Stimulated activated CD4-positive, alpha-beta T cell treated with anti-CD3 and anti-CD28 coated beads, Interleukin-2, amount 100 ng/mL, for 24 hours (primary cell): ENCODE measurements at places on chromosomes 7 and 10.

- no peak for DNase-seq
Measured at GRCh38 chr7:12967322-12967721, 279.9 kb downstream of the ARL4A start.

- DNase-seq: peak; percentile 20
Measured at GRCh38 chr10:70480239-70480861, 1.8 kb downstream of the PALD1 start.

DNA sequence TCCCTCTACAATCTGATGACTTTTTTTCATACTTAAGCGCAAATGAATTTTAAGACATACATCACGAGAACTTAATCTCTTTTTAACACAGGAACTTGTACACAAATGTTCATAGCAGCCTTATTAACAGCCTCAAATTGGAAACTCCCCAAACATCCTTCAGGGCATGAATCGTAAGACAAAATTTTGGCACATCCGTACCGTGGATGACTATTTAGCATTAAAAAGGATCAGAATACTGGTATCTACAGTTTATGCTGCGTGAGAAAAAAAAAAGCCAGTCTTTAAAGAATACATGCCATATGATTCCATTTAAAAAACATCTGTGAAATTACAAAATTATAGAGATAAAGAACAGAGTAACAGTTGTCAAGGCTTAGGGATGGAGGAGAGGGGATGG, 46.8 kb downstream of the PDE1C start:
- no peak for DNase-seq

GRCh38 chr7:13327669-13328068, 640.2 kb downstream of the ARL4A start:
- no peak for DNase-seq

GRCh38 chr7:92293896-92294590, 48.3 kb downstream of the ANKIB1 start:
- no peak for DNase-seq

DNA sequence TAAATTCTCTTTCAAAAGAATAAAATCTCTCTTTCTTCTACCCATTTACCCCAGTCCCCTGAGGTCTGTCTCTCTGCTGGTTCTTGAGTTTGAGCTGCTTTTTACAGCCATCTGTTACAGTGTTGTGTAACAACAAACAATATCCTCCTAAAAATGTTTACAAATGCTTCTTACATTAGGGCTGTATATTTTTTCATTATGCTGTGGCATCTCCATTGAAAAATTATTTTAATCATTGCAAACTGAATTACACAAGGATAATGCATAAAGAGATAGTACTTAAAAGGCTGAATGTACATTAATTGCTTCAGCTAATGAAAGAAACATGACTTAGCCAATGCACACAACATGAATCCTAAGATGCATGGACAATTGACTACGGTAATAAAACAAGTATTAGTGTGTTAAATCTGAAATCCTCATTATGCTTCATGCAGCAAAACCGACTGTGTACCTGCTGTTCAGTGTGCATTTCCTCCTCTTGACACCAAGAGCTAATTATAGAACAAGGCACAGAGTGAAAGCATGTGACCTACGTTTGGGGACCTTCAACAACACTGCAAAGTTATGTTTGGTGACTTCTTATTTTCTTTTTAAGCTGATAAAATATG, 181.7 kb upstream of the RHOBTB1 start:
- DNase-seq: no peak

GRCh38 chr10:117334066-117334465, 41.2 kb downstream of the PDZD8 start:
- DNase-seq: no peak

DNA sequence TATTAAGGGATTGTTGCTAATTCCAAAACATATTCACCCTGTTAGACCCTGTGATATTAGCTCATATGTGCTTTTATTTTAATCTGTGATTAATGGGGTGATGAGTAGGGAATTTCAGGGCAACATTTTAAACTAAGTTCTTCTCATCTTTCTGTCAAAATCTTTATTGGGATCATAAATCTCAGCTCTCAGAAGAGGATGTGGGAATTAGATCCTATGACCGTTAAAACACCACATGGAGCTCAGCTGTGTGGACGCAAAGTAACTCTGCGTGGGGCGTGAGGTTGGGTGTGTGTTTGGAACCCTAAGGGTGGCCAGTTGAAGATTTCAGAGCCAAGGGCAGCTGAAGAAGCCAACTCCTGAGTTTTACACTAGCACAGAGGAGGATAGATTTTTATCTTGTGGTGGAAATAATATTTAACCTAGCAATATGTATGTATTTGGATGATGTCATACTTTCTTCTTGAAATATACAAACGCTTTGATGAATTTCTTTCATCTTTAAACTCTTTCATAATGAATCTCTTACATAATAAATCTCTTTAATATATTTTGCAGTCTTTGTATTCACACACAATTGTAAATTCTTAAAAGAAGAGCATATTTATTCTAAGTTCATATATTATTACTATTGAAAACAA, 64.4 kb downstream of the EPDR1 start:
- DNase-seq: no peak

GRCh38 chr10:63072951-63073350, 60.2 kb upstream of the NRBF2 start:
- DNase-seq: no peak

DNA sequence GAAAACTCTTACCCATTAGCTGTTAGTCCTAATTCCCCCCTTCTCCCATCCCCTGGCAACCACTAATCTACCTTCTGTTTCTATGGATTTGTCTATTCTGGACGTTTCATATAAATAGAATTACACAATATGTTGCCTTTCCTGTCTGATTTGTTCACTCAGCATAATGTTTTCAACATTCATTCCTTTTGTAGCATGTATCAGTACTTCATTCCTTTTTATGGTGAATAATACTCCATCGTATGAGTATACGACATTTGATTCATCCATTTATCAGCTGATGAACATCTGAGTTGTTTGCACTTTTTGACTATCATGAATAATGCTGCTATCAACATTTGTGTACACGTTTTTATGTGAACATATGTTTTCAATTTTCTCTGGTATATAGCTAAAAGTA, 4.4 kb upstream of the FRAT1 start:
- no peak for DNase-seq

DNA sequence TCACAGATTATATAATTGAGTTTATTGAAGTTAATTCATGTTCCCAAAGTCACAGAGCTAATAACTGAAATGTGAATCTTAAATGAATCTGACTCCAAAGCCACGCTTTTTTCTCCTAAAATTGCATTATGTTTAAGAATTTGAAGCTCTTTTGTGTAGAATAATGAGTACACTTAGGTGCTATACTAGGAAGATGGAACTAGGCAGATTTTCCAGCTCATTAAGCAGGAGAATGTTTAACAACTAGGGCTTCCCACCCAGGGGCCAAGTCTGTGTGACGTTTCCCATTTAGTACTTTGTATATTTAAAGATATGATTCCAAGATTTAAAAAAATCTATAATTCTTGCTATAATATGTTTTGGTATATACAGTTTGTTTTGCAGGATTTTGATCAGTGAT, 169.5 kb downstream of the KIF20B start:
- no peak for DNase-seq

GRCh38 chr7:76155938-76156337, 45.8 kb upstream of the SRRM3 start:
- no peak for DNase-seq

DNA sequence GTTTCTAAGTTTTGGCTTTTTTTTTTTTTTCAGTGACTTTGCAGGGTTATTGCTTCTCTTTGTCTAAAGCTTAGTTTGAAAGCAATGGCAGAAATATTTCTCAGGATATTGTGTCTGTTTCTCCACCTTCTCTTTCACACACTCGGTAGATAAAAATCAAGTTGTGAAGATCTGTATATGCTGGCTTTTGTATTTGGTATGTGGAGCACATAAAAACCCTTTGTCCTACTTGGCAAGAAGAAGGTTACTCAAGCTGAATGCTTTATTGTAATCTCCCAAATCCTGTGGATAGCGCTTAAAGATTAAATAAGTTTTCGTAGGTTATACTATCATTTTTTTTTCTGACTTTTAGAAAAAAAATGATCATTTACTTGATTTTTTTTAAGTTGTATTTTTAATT, 172.4 kb downstream of the CDCA7L start:
- no peak for DNase-seq

DNA sequence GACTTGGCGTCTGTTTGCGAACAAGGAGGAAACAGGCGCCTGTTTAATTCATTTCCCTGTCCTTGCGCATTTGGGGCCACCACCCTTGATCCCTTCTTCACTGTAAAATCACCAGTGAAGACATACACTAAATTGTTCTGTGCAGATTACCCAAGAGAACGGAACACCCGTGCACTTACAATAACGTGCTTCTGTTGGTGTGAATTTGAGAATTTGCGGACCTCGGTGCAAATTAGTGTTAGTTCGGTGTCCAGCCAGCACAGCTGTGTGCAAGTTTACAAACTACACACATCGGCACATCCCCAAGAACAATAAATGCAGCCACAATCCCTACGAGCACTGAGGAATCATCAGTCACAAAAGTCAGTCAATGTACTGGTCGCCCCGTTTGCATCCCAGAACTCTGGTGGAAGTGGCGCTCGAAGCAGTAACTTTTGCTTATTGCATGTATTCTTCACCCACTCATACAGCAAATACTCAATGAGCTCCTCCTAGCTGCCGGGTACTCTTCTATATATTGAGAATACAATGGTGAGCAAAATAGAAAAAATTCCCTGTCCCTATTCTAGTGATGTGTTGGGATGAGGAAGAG, 786 bp upstream of the CNOT4 start:
- DNase-seq: no peak

DNA sequence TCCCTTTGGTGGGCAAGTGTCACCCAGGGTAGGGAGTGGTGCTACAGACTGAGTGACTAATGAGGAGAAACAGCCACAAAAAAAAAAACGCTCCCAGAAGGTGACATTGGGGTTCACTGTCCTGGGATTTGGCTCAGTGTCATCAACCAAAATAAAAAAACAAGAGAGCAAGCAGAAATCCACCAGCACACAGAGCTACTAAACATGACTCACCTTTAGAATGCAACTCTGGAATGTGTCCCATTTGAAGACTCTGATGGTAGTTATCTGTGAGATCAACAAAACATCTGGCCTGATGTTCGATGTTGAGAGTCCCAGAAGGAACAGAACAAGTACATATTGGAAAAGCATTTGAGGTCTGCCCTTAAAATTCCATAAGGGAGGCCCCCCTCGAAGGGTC, 200.3 kb upstream of the LYZL2 start:
- DNase-seq: no peak

- no peak for DNase-seq
Measured at GRCh38 chr7:111264111-111264868, 173.4 kb downstream of the LRRN3 start.

DNA sequence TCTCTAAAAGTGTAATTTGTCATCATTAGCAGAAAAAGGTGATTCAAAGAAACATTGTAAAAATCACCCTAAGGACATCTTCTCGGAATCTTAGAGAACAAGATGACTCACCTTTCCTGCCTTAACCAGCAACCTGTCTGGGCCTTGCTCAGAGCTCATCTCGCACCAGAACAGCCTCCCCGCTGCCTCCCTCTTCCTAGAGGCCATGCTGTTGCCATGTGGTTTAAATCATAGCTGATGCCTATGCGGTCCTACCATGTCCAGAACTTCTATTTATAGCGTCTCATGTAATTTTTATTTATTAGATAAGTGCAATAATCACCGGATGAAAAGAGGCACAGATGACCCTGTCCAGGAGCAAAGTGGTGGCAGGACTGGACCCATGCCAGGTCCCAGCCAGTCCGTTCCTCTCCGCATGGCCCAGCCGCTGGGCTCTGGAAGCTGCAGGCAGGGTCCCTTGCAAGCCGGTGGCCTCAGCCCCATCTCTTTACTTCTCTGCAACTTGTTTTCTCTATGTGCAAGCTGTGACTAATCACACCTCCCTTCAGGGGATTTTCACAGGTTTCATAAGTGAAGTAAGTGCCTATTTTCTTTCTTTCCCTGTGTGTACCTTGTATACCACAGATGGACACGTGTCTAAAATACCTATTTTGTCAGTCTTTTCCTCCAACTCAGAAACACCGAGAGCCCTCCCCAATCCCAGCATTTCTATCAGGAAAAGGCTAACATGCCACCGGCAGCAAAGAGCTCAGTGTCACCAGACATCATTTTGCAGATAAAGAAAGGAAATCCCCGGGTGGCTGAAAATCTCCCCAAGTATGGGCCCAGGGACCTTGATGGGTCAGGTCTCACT, 27.1 kb downstream of the KLF6 start:
- DNase-seq: peak; percentile 74

DNA sequence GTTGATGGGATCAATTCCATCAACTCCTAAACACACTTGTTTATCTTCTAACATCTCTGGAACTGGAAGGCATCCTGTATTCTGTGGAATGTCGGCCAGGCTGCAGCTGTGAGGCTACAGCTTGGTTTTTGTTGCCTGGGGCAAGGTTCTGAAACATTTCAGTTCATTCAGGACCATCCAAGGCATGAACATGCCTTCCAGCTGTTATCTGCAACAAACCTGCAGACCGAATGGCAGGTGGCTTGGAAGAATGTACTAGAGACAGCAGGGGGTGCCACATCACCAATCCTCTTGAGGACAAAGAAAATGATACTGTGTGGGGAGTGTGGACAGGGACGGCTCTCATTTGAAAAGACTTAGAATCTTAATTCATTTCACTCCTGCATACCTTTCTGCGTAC, 12.4 kb downstream of the PAPOLB start:
- no peak for DNase-seq

DNA sequence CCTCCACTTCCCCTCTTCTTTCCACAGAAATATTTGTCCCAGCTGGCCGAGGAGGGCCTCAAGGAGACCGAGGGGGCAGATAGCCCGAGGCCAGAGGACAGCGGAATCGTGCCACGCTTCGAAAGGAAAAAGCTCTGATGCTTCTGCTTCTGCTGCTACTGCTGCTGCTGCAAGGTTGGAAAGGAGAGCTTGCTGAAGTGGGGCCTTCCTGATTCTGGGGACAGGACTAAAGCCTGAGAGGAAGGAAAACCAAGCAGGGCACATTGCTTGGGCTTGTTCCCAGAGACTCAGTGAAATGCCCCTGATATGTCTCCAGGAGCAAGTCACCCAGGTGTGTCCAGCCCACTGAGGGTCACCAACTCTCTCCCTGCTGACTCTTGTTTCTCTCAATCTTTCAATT, 35.9 kb upstream of the PDCD4 start:
- DNase-seq: no peak

- DNase-seq: no peak
Measured at GRCh38 chr7:140981951-140982350, 32.8 kb downstream of the MRPS33 start.

DNA sequence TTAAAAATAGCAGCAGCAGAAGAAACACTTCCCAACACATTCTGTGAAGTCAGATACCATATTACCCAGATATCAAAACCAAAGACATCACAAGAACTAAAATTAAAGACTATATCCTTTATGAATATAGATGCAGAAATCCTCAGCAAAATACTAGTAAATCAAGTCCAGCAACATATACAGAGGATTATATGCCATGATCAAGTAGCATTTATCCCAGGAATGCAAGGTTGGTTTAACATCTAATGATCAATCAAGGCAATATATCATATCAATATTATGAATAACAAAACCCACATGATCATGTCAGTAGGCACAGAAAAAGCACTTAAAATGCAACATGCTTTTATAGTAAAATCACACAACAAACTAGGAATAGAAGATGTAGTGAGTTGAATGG, 88.1 kb downstream of the RPS24 start:
- DNase-seq: no peak
